ENCODE measurements at places on chromosomes 7 and 10.

- no peak overlapping the region for H3K4me3 ChIP-seq
- no peaks in the 10 kb centered on the region for H3K27me3 ChIP-seq
- no peak for DNase-seq
- H3K4me1 ChIP-seq = no peaks in the 10 kb centered on the region
- H3K36me3 ChIP-seq = no peaks in the 10 kb centered on the region
Measured at GRCh38 chr10:18486438-18486837, 164.9 kb downstream of the NSUN6 start.

GRCh38 chr10:8221451-8221850 lies 167.0 kb downstream of the GATA3 start:
- H3K4me1 ChIP-seq = no peaks in the 10 kb centered on the region
- no peak for DNase-seq
- no peaks in the 10 kb centered on the region for H3K27me3 ChIP-seq
- H3K4me3 ChIP-seq = no peak overlapping the region
- no peak overlapping the region for H3K27ac ChIP-seq

DNA sequence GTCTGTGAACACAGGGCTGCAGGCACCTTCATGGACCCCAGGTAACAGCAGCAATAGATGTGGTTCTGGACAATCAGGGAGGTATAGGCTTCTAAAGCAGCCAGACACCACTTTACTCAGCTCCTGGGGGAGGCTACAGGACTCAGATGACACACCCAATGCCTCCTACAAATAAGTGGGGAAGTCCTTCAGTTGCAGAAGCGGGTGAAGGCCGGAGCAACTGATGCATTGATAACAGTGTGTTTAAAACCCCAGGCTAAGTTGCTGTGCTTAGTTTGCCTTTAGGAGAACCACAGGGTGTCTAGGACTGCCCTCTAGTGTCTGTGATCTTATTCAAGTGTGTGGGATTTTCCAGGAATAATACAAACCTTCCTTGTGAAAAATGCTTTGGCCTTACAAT lies 5.9 kb upstream of the ITGA8 start:
- no peaks in the 10 kb centered on the region for H3K4me1 ChIP-seq
- no peak overlapping the region for H3K4me3 ChIP-seq

DNA sequence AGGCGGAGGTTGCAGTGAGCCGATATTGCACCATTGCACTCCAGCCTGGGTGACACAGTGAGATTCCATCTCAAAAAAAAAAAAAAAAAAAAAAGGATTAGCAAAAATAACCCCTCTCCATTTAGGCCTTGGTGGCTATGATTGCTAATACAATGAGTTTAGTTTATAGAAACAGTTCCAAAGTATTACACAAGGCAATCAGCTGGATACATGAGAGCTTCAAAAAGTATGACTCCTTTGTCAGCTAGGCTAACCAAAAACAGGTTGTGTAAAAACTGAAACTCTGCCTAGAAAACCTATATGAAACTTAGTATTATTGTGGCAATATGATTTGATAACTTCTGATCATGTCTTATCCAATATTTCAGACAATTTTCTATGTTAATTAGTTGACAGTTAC lies 57.2 kb downstream of the SUGCT start:
- no peaks in the 10 kb centered on the region for H3K27me3 ChIP-seq
- no peak for DNase-seq
- H3K4me3 ChIP-seq = no peak overlapping the region
- no peak overlapping the region for H3K27ac ChIP-seq
- no peaks in the 10 kb centered on the region for H3K4me1 ChIP-seq

DNA sequence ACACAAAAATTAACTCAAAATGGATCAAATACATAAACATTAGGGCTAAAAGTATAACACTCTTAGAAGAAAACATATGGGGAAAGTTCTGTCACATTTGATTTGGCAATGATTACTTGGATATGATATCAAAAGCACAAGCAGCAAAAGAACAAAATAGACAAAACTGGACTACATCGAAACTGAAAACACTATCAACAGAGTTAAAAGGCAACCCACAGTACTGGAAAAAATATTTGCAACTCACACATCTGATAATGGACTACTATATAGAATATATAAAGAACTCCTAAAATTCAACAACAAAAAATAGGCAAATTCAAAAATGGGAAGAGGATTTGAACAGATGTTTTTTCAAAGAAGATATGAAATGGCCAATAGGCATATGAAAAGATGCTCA lies 51.0 kb downstream of the COA1 start:
- H3K4me3 ChIP-seq = no peak overlapping the region
- no peaks in the 10 kb centered on the region for H3K27me3 ChIP-seq

All from Calu3 (cell line).